ENCODE measurements at places on chromosomes 7 and 10. TPM values are rescaled to one million over a fixed set of nuclear protein-coding genes. Genes with fewer than 3 reads are reported as not detected.

Gene DLX6
- total RNA-seq = not detected

Gene CDHR1
- 0.90 TPM for total RNA-seq

Gene HOXA11
- total RNA-seq = not detected

Gene ZNF485
- total RNA-seq = 4.7 TPM

Gene TLL2
- 0.26 TPM for total RNA-seq

Gene OR2A7
- total RNA-seq = 0.53 TPM

Gene STRA8
- not detected for total RNA-seq

Gene SH3PXD2A
- total RNA-seq = 16.1 TPM

Gene NKX1-2
- 2.1 TPM for total RNA-seq

Gene LOXL4
- 0.13 TPM for total RNA-seq

Gene NEBL
- 18.7 TPM for total RNA-seq

Gene AKR1C4
- not detected for total RNA-seq

All from bronchial epithelial cell (primary cell).